ENCODE measurements at places on chromosomes 2 and 18.

GRCh38 chr2:86020984-86021383, 84.7 kb downstream of the POLR1A start:
- DNase-seq = no peak

GRCh38 chr2:40346535-40347354, 105.1 kb downstream of the SLC8A1 start:
- DNase-seq = no peak

DNA sequence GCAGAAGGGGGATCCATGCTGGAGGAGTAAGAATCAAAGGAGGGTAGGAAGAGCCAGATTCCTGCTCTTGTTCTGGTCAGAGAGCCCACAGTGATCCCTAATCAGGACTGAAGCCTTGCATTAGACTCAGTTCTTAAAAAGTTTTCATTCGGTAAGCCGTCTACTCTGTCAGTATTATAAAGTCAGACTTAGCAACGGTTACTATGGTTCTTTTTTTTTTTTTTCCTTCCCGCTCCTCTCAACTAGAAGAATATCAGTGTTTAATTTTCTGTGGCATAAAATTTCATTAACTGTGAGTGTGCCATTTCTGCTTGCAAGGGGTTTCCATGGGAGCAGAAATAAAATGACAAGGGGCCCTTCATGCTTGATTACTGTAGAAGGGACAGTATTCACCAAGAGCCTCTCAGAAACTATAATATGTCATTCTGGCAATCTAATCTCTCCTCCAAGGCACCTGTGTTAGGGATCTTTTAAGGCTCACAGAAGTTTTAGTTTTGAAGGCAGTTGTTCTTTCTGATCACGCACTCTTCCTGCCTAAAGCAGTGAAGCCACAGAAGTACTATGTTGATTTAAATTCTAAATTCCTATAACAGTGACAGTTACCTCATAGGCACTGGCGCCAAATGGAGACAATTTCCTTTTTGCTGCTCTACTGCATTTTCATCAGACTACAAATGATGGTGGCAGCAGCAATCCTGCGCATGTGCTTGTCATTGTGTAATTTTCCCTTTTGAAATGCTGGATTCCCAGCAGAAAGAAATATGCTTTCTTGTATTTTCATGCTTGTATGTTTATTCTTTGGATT, 57.0 kb downstream of the OSBPL6 start:
- no peak for DNase-seq

DNA sequence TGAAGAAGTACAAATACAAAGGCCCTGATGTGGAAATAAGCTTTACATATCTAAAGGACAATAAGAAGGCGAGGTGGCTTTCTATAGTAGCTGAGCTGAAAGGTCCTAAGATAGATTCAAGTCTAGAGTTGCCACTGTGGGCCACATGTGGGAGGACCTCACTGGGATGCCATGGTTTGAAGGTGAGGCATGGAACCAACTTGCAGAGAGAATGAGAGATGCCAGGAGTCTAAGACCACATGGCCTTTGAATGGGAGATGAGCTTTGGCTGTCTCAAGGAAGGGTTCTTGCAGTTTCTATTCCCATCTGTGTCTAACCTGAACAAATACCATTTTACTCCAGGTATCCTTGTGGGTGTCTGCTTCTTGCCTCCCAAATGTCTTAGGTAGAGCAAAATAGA, 53.6 kb downstream of the HNMT start:
- DNase-seq = no peak

- no peak for DNase-seq
These were observed 63.3 kb upstream of the TTC27 start for GRCh38 chr2:32564417-32565035.

DNA sequence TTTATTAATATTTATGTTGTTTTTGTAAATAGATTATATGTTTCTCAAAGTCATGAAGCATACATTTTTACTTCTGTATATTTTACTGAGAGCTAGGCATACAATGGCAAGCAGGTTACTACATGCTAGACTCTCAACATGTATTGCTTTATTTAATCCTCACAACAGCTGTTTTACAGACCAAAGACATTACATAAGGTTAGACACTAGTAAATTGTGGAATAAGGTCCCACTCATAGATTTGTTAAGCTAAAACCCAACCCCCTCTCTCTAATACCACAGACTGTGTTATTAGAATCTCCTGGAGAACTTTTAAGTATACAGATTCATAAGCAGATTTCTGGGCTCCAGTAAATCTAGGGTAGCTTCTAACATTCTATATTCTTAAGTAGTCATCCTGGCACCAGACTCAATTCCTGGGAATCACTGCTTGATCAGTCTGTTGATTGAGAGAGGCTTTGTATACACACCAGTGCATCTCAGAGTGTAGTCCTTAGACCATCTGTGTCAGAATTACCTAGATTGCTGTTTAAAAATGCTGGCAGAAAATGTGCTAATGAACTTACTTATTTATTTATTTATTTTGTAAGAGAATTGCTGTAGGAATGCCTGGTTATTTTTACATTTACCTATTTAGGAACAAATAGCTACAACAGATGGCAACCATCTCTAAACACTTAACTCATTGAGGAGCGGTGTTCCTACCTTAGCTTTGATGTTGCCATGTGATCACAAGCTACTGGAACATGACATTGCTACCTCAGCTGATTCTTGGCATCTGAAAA, 153.5 kb upstream of the CAVIN2 start:
- DNase-seq = no peak

DNA sequence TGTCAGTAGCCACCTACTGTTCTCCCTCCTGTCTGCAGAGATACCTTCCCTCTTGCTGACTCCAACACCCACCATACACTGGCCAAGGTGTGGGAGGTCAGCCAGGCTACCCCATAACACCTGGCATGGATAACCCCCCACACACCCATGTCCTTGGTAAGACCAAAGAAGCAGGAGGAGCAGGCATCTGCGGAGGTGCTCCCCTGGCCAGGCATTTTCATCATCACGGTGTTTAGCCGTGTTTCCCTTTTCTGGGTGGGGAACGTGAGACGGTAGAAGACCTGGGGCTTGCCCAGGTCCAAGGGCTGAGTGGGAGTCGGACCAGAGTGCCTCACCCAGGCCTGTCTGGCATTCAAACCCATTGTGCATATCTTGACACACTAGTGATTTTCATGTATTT, 150.3 kb downstream of the SMAD7 start:
- no peak for DNase-seq

- no peak for DNase-seq
These were observed 230.0 kb downstream of the ACTR3 start for GRCh38 chr2:114119862-114120261.

GRCh38 chr2:72198532-72199241, 51.0 kb upstream of the CYP26B1 start:
- no peak for DNase-seq

DNA sequence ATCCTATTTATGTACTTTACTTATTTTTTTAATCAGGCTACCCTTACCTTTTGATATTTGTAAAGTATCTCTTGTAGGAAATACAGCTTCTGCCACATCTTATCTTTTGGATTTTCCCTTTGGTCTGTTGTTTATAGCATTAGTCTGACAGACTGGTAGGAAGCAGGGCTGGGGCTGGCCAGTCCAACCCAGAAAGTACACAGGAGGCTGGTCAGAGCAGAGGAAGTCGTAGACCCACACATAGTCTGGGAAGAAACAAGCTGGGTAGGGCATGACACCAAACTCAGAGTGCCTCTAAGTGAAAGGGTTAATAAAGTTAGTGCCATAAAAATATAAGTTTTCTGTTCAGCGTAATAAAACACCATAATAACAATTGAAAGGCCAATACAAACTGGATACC, 51.7 kb downstream of the BOLA3 start:
- no peak for DNase-seq

- DNase-seq = no peak
These were observed 7.5 kb upstream of the GBX2 start for GRCh38 chr2:236175548-236176150.

DNA sequence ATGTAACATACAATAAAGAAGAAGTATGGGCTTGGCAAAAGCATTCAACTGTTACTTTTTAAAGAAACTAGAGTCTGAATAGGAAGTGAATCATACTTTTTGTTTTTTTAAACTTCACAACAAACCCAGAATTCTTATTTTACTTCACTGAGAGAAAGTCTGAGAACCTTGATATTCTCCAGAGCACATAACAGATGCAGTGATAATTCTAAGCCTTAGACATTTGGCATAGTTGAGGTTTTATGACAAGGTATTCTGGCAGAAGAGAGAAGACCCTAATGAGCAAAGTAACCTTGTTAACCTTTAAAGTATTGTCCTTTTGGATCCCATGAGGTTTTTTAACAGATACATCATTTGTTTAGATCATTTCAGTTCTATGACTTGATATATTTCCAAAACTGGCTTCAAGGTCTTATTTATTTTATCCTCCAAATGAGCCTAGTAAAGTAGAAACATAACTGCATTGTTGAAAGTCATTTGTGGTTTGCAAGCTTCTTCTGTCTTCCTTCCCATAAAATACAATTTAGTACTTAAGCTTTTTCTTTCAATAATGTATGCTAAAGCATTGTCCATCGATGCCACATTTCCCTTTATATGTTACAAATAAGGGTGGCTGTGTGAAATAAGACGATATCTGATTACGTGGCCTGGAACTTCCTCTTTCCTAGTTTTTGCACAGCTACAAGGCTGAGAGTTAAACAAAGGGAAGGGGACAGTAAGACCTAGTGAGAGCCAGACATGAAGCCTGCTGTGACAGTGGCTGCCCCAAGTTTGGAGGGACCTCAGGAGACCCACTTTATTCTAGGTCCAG, 86.1 kb upstream of the ITPRID2 start:
- DNase-seq = no peak

DNA sequence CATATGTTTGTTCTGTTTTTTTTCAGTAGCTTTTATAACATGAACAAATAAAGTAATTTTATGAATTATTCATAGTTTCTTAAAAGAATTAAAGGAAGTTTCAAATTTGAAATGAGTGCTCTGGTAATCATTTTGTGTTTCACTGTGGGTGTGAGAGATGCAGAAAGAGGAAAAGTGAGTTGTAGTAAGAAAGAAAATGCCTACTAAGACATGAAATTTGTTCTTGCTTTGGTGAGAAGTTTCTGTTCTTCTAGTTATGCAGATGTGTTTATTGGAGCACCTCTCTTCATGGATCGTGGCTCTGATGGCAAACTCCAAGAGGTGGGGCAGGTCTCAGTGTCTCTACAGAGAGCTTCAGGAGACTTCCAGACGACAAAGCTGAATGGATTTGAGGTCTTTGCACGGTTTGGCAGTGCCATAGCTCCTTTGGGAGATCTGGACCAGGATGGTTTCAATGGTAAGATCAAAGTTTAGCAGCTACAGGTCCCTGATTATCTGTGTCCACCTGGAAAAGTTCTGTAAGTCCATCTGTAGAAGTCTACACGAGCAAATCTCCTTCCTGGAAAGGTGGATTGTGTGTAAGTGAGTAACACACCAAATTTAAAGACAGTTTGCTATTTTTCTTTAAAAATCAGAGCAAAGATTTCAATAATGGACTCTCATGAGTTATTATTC, 51.4 kb downstream of the ITGAV start:
- DNase-seq = no peak

GRCh38 chr2:41111836-41112627, 660.1 kb upstream of the SLC8A1 start:
- DNase-seq = no peak

DNA sequence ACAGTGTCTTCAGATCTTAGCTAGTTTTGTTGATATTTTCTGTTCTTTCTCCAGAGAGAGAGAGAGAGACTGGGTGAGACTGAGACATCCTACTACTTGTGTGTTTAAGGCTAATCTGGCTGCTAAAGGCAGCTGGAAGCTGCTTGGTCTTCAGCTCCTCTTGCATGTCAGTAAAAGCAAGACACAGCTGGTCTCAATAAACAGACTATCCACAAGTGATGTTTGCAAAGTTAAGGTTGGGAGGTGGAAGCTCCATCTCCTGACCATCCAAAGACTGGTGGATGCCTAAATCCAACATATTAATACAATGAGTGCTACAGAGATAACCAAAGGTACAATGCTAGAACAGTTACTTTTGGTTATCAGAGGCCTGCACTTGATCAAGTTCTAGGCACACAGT, 17.8 kb downstream of the ERFE start:
- no peak for DNase-seq

GRCh38 chr2:178523596-178524134, 43.4 kb downstream of the PLEKHA3 start:
- DNase-seq = no peak

- no peak for DNase-seq
These were observed 155.0 kb upstream of the HNMT start for GRCh38 chr2:137809252-137809651.

- DNase-seq = no peak
These were observed 30.8 kb upstream of the ACYP2 start for GRCh38 chr2:54084600-54084999.

GRCh38 chr2:57906152-57906732, 140.4 kb upstream of the VRK2 start:
- DNase-seq = peak; percentile 4

DNA sequence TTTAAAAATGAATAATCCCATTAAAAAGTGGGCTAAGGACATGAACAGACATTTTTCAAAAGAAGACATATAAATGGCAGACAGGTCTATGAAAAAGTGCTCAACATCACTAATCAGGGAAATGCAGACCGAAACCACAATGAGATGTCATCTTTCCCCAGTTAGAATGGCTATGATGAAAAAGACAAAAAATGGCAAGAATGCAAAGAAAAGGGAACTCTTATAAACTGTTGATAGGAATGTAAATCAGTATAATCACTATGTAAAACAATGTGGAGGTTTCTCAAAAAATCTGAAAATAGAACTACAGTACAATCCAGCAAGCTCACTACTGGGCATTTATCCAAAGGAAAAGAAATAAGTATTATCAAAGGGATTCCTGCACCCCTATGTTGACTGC, 169.2 kb downstream of the METTL4 start:
- no peak for DNase-seq

- no peak for DNase-seq
These were observed 238.2 kb upstream of the AGAP1 start for GRCh38 chr2:235255693-235256092.

DNA sequence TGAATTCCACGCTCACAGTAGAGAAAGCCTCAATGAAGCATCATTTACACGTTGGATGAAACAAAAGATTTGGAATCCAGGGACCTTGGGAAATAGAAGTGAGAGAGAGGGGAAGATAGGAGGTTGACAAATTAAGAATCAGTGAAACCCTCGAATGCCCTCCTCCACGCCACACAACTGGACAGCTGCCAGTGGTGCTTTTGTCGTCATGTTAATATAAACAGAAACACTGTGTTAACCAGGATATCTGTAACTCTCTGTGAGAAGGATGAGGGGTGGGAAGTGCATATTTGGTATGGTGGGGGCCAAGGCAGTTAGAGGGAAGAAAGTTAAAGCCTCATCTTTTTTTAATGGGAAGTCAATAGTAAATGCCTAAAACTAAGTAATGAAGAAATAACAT, 108.7 kb downstream of the GFPT1 start:
- DNase-seq = no peak

GRCh38 chr2:228600265-228600664, 418.8 kb upstream of the SPHKAP start:
- DNase-seq = no peak

DNA sequence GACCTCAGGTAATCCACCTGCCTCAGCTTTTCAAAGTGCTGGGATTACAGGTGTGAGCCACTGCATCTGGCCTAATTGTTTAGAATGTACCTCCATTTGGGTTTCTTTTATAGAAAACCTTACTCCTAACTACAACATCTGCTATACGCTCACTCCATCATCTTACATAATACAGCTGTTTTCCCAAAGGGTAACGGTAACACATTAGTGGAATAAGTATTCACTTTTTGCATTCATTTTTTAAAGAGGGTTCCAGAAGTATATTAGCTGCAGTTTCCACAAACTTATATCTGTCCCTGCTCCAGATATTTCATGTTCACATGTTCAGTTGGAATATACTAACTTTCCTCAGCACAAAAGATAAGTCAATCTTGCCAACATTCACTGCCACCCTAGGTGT, 640.1 kb upstream of the FSHR start:
- no peak for DNase-seq

Data from nephron progenitor cell (in vitro differentiated cells).